ENCODE measurements at places on chromosomes 3 and 15. TPM values are rescaled to one million over a fixed set of nuclear protein-coding genes. Genes with fewer than 3 reads are reported as not detected.

Gene KNG1
- total RNA-seq = not detected

Gene CNTN3
- not detected for total RNA-seq

Gene ADCY5
- 0.16 TPM for total RNA-seq

Gene PAK6
- 0.09 TPM for total RNA-seq

Gene SLC4A7
- total RNA-seq = 76.9 TPM

Gene SKOR1
- not detected for total RNA-seq

Gene LDHAL6B
- total RNA-seq = not detected

Gene LMOD3
- total RNA-seq = not detected

Gene CHRNA7
- total RNA-seq = 0.09 TPM

Gene KLF15
- 0.50 TPM for total RNA-seq
